ENCODE measurements at places on chromosomes 11 and 22.

- DNase-seq, result no peak
These were observed 102.8 kb downstream of the EXT2 start for GRCh38 chr11:44198146-44198724.

- no peak for DNase-seq
These were observed 339.7 kb upstream of the B3GAT1 start for GRCh38 chr11:134751766-134752165.

GRCh38 chr11:27861706-27862430, 161.6 kb upstream of the BDNF start:
- no peak for DNase-seq

GRCh38 chr22:26842103-26842502, 184.7 kb downstream of the MIAT start:
- no peak for DNase-seq

DNA sequence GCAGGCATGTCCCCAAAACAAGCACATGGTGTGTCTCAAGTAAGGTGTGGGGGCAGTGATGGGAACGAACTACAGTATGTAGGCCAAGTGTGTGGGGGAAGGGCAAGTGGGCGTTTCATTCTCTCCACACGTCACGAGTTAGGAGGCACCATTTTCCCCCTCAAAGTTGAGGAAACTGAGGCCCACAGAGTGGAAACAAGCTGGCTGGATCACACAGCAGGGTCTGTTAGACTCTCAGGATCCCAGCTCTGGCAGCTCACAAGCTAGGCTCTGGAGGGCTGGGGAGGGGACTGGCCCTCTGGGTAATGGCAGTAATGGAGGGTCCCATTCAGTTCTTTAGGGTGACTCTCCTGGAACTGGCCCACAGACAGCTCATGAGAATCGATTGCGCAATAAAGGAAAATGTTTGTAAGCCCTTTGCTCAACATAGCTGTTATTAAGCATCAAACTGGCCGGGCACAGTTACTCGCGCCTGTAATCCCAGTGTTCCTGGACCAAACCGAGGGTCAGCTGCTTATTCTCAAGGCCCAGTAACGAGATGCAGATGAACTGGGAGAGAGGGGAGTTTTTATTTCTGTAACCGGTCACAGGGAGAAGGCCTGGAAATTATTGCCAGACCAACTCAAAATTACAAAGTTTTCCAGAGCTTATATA, 24.1 kb upstream of the TUB start:
- no peak for DNase-seq

DNA sequence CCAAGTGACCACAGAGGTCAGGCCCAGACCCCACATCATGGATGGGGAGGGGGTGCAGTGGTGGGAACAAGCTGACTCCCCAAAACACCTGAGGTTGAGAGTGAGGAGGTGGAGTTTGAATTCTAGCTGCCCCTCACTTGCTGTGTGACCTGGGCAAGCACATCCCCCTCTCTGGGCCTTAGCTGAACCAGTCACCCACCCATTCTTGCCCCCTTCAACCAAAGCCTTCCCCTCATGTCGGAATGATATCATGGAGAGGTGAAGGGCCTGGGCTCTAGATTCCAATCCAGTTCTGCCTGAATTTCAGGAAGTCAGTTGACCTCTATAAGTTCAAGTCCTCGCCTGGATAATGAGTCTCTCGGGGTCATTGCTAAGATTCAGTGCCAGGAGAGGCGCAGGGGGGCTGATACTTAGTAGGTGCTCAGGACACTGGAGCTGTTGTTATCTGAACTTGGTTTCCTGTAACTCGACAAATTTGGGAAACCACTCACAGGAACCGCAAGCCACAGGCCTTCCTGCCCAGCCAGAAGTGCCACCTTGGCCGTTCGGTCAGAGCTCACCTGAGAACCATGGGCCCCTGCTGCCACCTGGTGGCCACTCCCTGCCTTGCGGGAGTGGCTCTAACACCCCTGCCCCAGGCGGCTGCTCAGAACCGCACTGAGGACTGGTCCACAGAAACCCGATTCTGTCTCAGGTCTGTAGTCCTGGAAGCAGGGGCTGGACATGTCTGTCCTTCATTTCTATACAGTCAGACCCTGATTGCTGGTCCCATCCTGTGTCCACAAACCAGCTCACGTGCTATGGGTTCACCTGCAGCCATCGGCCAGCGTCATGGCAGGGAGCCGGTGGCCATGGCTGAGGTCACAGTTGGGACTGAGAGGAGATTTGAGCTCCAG, 6.9 kb downstream of the CDC42EP1 start:
- peak; percentile 93 for DNase-seq

GRCh38 chr22:40603088-40603605, 33.4 kb downstream of the MRTFA start:
- no peak for DNase-seq

- no peak for DNase-seq
These were observed 48.2 kb upstream of the ANO1 start for GRCh38 chr11:70029861-70030380.

Measured in stimulated activated CD4-positive, alpha-beta T cell treated with anti-CD3 and anti-CD28 coated beads, Interleukin-12 subunit alpha, Interleukin-12 subunit beta, amount 100 ng/mL, for 24 hours (primary cell).